Suppressor macrophage (primary cell): ENCODE measurements at places on chromosomes 1 and 21.

GRCh38 chr1:71228742-71229365, 148.0 kb upstream of the ZRANB2 start:
- DNase-seq: no peak

DNA sequence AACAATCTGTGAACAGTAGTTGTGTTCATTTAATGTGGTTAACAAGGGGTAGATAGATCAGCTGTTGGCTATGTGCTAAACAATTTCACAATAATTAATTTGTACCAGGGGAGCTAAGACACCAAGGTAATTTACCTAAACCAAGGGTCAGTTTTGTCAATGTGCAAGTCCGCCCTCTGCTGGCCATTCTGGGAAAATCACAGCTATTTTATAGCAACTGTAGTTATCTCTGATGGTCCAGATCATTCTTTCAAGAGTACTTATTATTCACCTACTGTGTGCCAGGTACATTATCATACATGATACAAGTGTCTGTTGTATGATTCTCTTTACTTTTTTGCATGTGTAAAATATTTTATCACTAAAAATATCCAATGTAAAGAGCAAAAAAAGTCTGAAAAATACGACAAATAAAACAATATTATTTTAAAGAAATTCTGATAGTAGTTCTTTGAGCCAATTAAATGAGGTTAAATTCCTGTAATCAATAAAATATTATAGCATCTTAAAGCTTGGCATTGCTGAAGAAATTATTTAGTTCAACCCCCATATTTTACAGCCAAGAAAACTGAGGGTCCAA, 312.3 kb upstream of the FAM78B start:
- peak; percentile 63 for DNase-seq

DNA sequence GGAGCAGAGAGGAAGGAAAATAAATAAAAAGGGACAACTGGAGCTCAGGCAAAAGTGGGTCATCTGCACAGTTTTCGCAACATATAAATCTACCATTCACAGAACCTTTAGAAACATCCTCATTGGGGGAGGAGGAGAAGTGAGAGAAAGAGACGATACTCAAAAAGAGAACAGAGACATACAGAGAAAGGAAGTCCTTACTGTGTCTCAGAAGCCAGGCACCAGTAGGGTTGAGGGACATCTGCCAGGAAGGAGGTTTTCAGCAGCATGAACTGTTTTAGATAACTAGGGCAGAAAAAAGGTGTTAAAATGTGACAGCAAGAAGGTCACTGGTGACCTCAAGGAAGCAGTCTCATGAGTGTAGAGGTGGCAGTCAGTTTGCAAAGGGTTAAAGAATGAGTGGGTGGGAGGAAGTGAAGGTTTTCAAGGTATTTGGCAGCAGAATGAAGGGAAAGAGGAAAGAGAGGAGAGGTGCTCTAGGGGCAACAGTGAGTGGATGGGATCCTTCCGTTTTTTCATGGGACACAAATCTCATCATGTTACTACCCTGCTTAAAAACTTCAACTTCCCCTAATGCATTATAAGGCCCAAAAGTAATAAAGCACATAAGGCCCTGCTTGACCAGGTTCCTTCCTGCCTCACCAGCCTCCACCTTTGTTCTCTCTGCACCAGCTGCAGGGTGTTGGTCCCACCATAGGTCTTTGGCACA, 9.5 kb downstream of the JAK1 start:
- peak; percentile 62 for DNase-seq

DNA sequence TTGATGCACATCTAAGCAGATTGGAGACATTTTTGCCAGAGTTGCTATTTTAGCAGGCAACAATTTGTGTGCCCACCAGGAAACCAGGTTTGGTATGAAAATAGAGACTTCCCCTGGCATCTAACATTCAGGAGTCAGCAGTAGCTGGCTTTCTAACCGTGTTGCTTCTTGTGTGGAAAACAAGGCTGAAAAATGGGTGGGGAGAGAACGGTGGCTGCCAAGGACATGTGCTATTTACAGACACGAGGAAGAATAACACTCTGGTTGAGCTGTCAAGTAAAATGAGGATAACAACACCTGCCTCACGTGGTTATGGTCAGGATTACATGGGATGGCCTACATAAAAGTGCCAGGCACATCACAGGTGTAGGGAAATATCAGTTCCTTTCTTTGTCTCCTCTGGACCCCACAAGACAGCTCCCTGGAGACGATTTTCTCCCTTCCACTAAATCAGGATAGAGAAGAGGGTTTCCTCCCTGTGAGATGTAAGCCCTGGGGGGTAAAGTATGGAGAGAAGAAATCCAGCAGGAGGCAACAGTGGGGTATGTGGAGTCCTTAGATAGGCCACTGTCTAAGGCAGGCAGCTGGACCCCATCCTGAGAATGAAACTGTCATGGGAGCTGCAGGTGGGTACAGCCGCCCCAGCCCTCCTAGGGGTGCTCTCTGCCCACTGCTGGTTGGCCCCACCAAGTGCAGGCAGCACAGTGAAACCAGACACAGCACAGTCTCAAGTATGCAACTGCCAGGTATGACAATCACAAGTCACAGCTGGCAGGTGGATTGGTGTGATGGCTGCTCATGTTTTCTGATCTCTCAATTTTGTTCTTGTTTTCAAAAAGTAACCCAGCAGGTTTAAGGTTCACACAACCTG, 80.3 kb downstream of the TENT5C start:
- no peak for DNase-seq

DNA sequence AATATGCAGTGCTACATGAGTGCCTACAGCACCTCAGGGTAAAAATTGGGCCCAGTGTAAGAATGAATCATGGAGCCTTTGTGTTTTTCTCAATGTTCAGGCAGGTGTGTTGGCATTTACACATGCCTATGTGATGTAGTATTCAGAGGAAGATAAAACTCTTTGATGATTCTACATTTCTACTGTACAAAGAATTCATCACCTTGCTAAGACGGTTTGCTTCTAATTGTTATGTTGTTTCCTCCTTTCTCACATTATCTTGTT, 867.3 kb downstream of the TTLL7 start:
- DNase-seq: no peak

DNA sequence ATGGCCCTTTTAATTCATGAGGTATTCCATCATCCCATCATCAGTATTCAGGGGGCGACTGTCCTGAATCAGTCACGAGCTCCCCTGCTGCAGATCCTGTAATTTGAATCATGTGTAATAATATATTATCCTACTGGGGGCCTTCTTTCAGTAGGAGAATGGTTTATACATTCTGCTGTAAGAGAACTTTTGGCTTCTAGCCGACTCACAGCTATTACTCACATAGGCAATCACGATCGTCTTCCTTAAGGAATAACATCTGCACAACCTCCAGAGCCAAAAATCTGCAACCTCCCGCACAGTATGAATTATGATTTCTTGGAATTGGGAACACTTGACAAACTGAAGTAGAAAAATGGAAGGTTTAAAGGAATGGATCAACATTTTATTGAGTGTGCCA, 343.0 kb downstream of the USP25 start:
- DNase-seq: no peak

DNA sequence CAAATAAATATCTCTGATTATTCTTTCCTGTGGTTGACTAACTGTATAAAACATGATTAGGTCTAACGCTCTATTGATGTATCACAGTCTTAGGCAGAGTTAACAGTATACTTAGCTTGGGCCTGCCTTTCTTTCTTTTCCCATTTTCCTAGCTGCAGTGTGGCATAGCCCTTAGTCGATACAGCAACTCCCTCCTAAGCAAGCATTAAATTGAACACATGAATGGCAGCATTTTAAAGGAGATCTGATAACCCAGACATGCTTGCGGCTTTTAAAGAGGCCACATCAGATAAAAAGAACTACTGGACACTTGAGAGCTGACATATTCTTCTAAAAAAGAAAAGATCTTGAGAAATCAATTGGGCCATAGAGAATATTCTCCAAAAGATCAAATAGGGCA, 312.0 kb upstream of the TMPRSS15 start:
- no peak for DNase-seq

GRCh38 chr1:30540611-30541192, 182.7 kb downstream of the MATN1 start:
- no peak for DNase-seq

- no peak for DNase-seq
Observed at GRCh38 chr1:193392686-193393085, 206.3 kb upstream of the B3GALT2 start.

- DNase-seq: peak; percentile 79
Observed at GRCh38 chr1:161185732-161186311, 8.5 kb upstream of the B4GALT3 start.

- DNase-seq: no peak
Observed at GRCh38 chr1:11116318-11116717, 16.6 kb upstream of the EXOSC10 start.

- no peak for DNase-seq
Observed at GRCh38 chr1:94093396-94093795, 27.6 kb downstream of the ABCA4 start.

- no peak for DNase-seq
Observed at GRCh38 chr1:197763307-197763706, 12.0 kb downstream of the DENND1B start.

- DNase-seq: no peak
Observed at GRCh38 chr1:166858726-166859419, 17.2 kb downstream of the TADA1 start.

- DNase-seq: no peak
Observed at GRCh38 chr1:25871704-25872494, 3.6 kb downstream of the PAQR7 start.

DNA sequence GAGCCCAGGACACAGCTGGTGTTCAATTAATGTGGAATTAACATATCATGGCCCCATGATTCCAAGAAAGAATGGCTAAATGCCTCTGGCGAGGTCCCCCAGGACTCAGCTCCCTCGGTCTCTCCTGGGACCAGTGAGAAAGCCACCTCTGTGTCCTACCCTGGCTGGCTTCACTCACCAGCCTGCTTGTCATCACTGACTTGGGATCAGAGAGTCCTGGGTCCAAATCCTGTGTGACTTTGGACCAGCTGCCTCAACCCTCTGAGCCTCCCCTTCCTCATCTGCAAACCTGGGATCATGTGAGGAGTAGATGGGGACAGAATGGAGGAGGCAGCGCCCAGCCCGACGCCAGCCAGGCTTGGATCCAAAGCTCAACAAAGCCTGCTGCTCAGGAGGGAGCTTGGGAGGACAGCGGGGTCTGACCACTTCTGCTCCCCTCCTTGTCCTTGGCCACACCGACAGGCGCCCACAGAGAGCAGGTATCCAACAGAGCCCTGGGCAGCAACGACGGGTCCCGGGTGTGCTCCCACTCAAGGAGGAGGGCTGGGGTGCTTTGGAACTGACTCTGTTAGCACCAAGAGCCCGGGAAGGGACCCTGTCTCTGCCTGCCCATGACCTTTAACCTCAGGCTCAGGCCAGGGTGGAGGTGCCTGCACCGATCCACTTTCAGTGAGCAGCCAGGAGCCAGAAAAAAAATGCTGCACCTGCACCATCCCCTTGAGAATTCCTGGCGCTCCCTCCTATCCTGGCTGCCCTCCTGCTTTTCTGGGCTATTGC, 3.2 kb downstream of the SH2D5 start:
- no peak for DNase-seq

- no peak for DNase-seq
Observed at GRCh38 chr1:213826891-213827290, 160.9 kb upstream of the PROX1 start.

DNA sequence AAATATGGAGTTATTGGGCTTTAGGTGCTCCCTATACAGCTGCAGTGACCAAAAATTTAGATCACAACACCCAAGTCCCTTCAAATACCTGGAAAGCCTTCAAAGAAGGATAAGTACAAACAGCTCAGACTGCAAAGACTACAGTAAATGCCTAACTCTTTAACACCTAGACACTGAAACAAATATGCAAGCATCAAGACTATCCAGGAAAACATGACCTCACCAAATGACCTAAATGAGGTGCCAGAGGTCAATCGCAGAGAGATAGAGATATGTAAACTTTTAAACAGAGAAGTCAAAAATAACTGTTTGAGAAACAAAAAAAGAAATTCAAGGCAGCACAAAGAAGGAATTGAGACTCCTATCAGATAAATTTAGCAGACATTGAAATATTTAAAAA, 753.8 kb upstream of the B3GALT2 start:
- DNase-seq: no peak

GRCh38 chr1:153705484-153705883, 22.4 kb upstream of the INTS3 start:
- DNase-seq: no peak

- no peak for DNase-seq
Observed at GRCh38 chr1:53343831-53344668, 16.2 kb upstream of the LRP8 start.

DNA sequence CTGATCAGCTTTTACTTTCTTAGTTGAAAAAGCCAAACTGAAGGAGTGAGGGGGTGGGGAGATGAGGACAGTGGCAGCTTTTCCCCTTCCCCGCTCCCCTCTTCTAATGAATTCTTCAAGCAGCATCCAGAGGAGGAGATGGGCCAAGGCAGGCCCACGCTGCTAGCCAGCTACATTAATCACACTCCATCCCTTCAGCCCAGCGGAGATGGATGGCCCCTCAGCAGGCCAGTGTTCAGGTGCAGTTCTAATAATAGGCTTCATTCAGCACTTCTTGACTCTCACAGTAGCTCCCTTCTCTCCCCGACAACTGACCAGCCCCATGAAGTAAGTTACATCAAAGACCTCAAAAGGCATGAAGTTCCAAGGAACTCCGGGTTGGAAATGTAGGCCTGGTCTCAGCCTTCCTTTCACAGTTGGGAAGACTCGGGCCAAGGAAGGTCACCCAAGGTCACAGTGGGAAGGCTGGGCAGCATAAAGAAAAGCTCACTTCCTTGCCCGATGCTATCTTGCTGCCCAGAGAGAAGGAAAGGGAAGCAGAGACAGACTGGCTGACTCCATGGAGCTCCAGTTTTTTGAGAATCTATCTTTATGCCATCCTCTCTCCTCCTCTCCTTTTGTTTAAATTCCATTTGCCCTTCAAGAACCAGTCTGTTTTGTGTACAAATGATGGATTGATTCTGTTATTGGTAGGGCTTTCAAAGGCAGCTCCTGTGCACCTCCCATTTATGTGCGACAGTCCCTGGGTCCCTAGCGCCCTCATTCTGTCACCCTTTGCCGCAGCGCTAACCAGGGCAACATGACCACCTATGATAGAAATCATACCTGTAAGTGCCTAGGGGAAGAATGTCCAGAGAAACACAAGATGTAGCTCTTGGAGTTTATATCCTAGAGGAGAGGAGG, 139.1 kb downstream of the TNR start:
- no peak for DNase-seq

- no peak for DNase-seq
Observed at GRCh38 chr1:221470000-221470698, 271.7 kb downstream of the DUSP10 start.

GRCh38 chr1:156163712-156164111, 10.3 kb downstream of the SEMA4A start:
- no peak for DNase-seq

GRCh38 chr1:153741986-153742385, 14.1 kb downstream of the INTS3 start:
- DNase-seq: no peak

DNA sequence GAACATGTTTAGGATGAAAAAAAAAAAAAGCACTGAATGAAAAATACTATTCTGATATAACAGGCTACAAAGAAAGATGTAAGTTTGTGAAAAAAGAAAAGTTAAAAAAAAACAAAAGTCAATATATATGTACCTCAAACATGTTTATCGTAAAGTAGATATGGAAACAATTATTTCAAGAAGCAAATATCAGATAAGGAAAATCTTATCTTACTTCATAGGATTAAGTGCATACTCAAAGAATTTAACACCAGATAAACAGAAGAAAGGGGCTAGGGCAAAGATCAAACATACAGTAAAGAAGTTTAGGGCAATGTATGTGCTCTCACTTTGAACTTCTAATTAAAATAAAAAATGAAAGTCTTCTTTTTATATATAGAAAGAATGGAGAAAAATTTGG, 75.3 kb downstream of the NEGR1 start:
- no peak for DNase-seq

GRCh38 chr1:168321945-168322344, 41.3 kb downstream of the TBX19 start:
- DNase-seq: no peak

GRCh38 chr1:192378276-192378675, 61.5 kb downstream of the RGS21 start:
- no peak for DNase-seq
